Hematopoietic multipotent progenitor cell (in vitro differentiated cells): ENCODE measurements at places on chromosomes 1 and 21.

DNA sequence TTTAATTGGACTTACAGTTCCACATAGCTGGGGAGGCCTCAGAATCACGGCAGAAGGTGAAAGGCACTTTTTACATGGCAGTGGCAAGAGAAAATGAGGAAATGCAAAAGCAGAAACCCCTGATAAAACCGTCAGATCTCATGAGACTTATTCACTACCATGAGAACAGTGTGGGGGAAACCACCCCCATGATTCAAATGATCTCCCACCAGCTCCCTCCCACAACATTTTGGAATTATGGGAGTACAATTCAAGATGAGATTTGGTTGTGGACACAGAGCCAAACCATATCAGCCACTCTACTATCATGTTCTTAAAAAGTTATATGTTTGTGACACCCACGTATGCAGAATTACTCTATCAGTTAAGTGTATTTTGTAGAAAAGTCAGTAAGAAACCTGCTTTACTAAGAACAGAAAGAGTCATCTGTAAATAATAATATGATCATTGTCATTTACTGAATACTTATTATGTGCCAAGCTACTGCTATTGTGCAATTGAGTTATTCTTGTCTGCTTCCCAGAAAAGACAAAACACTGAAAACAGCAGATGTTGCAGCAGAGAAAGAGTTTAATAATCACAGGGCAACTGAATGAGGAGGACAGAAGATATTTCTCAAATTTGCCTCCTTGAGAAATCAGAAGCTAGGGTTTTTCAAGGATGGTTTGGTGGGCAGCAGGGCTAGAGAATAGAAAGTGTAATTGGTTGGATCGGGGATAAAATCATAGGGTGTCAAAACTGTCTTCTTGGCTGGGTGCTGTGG lies 207.7 kb upstream of the FGGY start:
- no peak for DNase-seq

- no peak for DNase-seq
Observed at GRCh38 chr1:15797614-15798390, 9.6 kb downstream of the UQCRHL start.

DNA sequence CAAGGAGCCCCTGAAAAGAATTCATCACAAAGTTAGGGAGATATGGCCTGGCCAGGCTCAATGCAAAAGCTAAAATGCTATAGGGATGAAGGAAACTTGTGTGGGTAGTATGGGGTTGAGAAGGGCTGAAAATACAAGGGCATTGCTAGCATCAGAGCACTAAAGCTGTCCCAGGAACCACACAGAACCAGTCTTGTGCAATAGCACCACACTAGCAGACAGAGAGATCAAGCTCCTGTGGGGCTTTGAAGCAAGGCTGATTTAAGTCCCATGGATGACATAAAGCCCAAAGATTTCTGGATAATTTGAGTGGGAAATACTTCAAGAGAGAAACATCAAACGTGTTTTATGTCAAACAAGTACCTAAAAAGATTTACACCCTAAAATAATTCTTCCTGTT lies 97.1 kb downstream of the VAV3 start:
- no peak for DNase-seq

GRCh38 chr1:160410406-160411005 lies 10.1 kb downstream of the VANGL2 start:
- no peak for DNase-seq

- DNase-seq: no peak
Observed at GRCh38 chr1:112141923-112142322, 152.5 kb upstream of the KCND3 start.

- no peak for DNase-seq
Observed at GRCh38 chr1:50373532-50373931, 49.7 kb downstream of the DMRTA2 start.
